ENCODE measurements at places on chromosomes 6 and 20.

DNA sequence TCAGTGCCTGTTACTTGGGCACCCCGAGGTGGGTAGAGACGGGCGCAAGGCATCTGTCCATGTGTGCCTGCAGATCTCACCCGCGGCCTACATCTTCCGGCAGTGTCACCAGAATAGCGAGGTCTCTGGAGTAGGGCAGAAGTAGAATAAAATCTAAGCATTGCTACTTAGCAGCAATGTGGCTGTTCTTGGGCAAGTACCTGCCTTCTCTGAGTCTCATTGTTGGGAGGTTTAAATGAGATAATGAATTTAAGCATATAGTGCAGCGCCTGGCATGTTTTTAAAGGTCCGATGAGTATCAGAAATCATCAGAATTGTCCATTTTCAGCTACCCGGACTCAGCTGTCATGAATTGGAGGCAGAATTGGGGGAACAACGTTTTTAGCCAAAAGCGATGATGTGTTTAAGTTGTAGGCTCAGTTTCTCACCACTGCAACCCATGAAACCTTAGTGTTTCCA, 800 bp downstream of the ABCC10 start:
- DNase-seq = no peak

- DNase-seq = no peak
These were observed 57.1 kb downstream of the OGFRL1 start for GRCh38 chr6:71345476-71346333.

DNA sequence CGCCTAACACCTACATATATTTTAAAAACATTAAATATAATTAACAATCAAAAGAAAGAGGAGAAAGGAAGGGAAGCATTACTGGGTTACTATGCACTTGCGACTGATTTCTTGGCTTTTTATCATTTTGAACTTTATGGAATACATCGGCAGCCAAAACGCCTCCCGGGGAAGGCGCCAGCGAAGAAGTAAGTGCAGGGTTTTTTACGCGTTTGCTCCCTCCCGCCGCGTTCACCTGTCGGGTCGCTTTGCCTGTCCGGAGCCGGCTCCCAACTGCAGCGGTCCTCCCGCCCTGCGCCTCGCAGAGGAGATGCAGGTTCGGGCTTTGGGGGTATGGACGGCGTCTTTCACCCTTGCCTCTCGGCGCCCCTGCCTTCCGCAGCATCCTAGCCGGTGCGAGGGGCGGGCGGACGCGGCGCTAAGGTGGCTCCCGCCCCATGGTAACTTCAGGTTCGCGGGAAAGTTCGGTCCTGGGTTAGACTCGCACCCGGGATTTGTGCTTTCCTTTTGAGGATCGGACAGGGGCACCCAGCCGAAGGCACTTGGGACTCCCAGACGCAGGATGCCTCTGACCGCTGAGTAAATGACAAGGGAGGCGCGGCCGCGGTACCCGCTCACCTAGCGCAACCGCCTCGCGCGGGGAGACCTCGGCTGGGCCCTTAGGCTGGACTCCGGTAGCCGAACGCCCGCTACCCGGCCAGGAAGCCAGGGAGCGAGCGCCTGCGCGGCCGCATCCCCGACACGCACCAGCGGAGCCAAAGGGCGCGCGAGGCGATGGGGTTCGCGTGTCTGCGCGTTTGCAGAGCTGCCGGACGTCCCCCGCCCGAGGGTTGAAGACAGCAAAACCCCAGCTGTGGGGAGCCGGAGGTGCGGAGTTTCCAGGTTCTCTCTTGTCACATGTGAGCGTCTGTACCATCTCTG, 891 bp downstream of the RSPO3 start:
- DNase-seq = no peak

GRCh38 chr6:157681041-157681650, 141.9 kb upstream of the SNX9 start:
- DNase-seq = no peak

DNA sequence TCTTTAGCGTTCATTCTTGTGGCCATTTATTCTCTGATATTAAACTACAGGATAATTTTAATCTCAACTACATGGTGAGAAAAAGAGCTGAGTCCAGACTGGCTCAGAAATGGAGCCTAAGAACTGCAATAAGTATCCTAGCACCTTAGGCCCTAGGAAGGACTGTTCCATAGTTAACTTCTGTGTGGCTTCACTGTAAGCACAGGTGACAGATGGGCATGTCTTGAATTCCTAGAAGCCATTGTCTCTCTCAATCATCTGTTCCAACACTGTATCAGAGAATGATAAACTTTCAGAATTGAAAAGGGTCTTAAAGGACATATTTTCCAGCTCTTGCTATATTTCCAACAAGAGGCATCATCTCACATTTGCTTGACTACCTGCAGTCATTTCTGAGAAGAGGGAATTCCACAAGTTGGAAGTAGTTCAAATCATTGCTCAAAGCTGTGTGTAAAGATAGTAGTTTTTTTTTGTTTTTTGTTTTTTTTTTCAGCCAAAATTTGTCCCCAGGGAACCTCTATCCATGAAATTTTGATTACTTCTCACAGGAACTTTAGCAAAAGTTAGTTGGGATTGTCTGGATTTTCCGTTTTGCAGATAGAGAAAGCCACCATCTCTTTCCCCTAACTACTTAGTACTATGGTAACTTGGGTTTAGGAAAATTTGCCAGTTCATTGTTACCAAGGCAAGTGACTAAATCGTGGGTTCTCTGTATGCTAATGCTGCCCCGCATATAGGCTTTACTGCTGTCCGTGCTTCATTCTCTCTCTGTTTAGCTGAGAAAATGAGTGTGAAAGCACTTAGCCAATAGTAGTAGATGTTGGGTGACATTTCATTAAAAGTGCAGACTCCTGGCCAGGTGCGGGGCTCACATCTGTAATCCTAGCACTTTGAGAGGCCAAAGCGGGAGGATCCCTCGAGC, 47.2 kb downstream of the KCNS1 start:
- no peak for DNase-seq

GRCh38 chr6:56408976-56409375, 161.6 kb upstream of the COL21A1 start:
- no peak for DNase-seq

- DNase-seq = no peak
These were observed 21.8 kb upstream of the AMD1 start for GRCh38 chr6:110852773-110853172.

GRCh38 chr6:149755300-149756260, 6.0 kb downstream of the PCMT1 start:
- DNase-seq = no peak

GRCh38 chr6:139376604-139377218, 2.3 kb upstream of the CITED2 start:
- no peak for DNase-seq

DNA sequence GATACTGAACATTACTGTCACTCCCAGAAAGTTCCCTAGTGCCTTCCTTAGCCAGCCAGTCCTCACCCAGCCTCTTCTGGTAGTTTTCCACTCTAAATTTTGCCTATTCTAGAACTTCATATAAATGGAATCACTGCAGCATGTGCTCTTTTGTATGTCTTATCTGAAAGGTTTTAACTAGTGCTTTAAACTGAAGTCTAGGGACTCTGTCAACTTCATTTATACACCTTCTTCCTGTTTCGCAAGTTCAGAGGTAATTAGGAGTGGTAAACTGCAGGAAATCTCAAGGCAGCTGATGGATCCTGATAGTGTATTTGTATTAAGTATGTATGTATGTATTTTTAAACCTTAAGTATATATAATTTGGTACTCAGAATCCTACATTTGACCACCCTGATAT, 94.3 kb downstream of the TCP11 start:
- DNase-seq = no peak

DNA sequence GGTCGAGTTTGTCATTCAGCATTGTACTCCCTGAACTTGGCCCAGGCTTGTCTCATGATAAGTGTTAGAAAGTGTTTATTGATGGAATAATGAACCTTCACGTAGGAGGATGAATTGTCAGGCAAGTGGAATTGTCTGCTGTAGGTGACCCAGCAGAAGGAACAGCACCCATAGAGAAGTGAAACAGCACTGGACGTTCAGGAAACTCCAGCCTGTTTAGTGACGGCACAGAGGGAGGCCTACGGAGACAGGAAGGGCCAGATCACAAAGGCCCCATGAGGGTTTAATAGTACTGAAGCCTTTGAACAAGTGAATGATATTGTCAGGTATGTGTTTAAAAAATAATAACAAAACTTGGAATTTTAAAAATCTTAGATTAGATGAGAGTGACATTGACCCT, 2.9 kb downstream of the STX11 start:
- DNase-seq = no peak

Measured in activated CD4-positive, CD25-positive, alpha-beta regulatory T cell treated with anti-CD3 and anti-CD28 coated beads, Interleukin-2, amount 50 U/mL, for 16 hours (primary cell).